ENCODE measurements at places on chromosomes 6 and 20.

- no peak for DNase-seq
These were observed 529 bp downstream of the UBE2C start for GRCh38 chr20:45813006-45813340.

- no peak for DNase-seq
These were observed 4.9 kb upstream of the FAM83C start for GRCh38 chr20:35297155-35297554.

DNA sequence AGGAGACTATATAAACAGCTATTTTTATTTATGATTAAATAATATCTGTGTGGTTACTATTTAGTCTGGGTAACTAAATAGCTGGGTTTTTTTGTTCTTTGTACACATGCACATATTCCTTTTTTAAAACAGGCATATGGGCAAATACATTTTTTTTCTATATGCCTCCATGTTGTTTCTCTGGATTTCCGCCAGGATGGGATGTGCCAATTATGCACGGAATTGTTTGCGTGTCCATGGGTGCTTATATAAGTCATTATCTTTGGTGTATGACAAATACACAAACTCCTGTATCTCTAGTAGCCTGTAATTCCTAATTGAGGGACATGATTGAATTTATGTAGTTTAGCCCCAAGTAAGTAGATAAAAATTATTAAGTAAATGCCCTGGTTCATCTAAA lies 226.9 kb downstream of the BCKDHB start:
- DNase-seq: no peak

DNA sequence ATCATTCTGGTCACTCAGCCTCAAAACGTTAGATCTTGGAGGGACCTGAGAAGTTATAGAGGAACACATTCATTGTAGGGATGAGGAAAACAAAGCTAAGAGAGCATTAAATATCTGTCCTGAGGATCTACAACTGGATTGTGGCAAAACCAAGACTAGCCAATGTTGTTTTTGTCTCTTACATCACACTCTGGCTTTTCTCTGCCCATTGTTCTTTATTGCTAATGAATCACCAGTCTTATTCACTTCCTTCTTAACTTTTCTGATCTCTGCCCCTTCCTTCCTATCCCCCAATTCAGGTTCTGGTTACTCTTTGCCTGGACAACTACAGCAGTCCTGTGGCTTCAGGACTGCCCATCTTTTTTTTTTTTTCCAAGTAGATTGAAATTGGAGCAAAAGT lies 57.0 kb upstream of the PREP start:
- DNase-seq: no peak

DNA sequence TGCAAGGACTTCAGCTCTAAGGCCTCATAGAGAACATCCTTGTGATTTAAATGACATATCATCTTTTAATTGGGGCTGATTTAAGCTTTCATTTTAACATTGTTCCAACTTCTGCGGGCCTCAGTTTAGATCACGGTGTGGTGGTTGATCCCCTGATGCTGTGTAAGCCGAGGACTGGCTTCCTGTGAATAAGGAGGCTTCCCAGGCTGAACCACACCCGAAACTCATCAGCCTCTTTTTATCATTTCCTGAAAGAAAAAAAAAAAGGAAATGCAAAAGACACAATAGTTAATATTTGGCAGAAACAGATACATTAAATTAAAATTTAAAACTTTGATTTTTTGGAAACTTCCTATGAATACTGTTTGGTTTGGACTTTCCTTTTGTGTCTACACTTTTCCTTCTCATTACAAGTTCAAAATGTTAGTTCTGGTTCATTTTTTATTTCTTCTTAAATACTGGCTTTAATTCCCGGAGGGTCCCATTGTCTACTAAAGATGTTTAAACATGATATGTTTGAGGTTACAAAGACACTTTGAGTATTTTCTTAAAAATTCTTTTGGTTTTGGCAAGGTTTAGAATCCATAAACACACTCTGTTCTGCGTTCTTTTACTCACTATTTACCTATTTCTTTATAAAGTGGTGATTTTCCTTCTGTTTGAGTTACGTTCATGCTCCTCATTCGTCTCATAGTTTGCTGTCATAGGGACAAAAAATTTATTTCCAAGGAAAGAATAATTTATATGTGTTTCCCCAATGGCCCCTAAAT lies 230.0 kb upstream of the SULF2 start:
- no peak for DNase-seq

- DNase-seq: no peak
These were observed 17.3 kb upstream of the CD93 start for GRCh38 chr20:23103284-23104018.

- no peak for DNase-seq
These were observed 117.8 kb downstream of the WDR27 start for GRCh38 chr6:169583886-169584541.

- DNase-seq: no peak
These were observed 80.1 kb downstream of the RIPOR3 start for GRCh38 chr20:50611128-50611810.

- DNase-seq: no peak
These were observed 129.0 kb downstream of the F13A1 start for GRCh38 chr6:6191476-6191875.

- no peak for DNase-seq
These were observed 151.0 kb downstream of the ZDHHC14 start for GRCh38 chr6:157531986-157532365.

DNA sequence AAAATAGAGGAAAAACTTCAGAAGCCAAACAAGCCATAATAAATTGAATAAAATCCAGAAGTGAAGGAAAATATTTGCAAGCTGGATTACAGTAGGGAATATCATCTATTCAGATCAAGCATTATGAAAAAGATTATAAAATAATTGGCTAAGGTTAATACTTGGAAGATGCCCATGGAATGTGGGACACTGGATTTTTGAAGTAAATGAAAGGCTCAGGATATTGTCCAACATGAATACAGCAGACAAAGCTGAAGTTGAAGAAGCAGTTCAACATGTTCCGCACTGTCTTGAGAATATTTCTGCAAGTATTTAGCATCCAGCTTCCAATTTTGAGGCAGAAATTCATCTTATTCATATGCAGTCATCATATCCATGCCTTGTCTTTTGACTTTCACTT lies 1278.4 kb upstream of the GJE1 start:
- no peak for DNase-seq

GRCh38 chr6:144298194-144298593 lies 13.1 kb downstream of the UTRN start:
- DNase-seq: no peak

DNA sequence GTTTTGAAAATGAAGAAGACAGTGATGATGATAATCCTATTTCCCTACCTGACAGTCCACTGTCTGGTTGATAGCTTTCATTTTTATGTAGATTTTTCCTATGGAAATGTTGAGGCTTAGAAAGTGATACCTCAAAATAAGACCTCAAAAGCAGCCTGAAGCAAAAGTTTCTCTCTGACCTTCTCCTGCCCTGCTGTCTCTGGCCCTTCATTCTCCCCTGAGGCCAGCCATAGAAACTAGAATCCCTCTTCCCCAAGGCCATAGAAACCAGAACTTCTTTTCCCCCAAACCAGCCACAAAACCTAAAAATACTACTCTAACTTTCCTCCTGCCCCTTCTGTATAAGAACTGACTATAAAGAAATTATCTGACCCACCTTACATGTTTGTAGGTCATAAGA lies 52.6 kb upstream of the GCM1 start:
- DNase-seq: no peak

DNA sequence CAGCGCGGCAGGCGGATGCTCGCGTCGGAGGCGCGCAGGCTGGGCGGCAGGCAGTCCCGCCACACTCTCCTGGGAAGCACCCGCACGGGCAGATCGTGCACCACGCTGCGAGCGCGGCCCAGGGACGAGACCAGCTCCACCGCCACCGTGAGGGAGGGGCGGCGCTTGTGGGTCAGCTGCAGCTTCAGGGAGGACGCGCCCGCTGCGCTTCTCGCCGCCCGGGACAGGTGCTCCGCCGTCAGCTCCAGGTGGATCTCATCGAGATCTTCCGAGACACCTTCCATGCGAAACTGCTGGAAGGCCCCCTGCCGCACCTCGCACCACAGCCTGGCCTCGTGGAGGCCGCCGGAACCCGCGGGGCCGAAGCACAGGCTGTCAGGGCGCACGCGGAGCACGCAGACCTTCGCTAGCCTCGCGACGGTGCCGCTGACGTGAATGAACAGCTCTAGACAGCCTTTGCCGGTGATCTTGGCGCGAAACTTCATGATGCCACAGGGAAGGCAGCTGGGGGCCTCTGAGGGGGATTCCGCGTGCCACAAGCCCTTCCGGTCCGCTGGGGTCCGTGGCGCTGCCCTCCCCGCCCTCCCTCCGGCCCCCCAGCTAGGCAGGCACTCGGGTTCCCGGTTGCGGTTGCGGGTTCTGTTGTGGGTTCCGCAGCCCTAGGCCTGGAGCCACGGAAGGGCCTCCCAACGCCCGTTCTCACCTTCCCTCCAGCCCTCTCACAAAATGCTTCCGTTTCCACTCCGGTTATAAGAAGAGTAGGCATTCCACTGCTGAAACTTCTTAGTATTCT lies at the start of gene HUS1B:
HUS1B (minus strand) TSS at position 641 of the 793 bp plus-strand sequence; CDS start at position 485, 156 bp downstream.
- no peak for DNase-seq

GRCh38 chr6:34236443-34237315 lies at the start of gene HMGA1:
Gene HMGA1, plus strand, starts transcription at chr6:34236873. Its CDS starts 3,908 bp downstream, at chr6:34240781.
- DNase-seq: peak; percentile 98

- no peak for DNase-seq
These were observed 3.4 kb downstream of the MED20 start for GRCh38 chr6:41917528-41917927.

DNA sequence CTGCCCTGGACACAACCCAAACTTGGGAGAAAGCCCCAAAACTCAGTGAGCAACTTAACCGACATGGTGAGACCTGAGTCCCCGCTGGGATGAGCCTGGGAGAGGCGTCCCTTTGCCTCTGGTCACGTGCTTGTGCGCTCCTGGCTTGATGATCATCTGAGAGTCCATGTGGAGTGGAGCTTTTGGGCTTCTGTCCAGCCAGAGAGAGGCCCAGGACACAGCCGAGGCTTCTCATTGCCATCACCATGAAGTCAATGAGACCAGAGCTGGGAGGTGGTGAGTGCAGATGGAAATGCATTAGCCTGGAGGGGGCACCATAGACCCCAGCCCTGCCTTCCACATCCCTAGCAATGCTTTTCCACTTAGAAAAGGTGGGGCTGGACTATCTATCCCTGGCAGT lies 250.0 kb downstream of the SLC24A3 start:
- DNase-seq: no peak

DNA sequence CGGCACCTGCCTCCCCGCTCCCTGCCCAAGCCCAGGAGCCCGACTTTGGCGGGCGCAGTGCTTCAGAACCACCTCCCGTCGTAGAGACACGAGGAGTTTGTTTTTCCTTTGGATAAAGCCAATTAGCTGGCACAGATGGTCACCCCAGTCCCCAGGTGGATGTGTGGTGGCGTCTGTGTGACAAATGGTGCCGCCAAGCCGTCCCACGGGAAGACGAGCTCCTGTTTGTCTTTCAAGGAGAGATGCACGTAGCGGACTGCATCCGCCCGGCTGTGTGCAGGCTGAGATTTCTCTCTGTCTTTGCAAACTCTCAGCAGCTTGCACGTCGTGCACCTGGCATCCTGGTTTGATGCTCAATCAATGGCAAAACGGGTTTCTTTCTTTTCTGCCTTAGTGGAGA lies 16.1 kb upstream of the MRGBP start:
- DNase-seq: peak; percentile 81

All from WERI-Rb-1 (cell line).